NCI-H1694 treated with DMSO at 0.1 percent for 48 hours (cell line): ENCODE measurements at places on chromosomes 12 and 14.

DNA sequence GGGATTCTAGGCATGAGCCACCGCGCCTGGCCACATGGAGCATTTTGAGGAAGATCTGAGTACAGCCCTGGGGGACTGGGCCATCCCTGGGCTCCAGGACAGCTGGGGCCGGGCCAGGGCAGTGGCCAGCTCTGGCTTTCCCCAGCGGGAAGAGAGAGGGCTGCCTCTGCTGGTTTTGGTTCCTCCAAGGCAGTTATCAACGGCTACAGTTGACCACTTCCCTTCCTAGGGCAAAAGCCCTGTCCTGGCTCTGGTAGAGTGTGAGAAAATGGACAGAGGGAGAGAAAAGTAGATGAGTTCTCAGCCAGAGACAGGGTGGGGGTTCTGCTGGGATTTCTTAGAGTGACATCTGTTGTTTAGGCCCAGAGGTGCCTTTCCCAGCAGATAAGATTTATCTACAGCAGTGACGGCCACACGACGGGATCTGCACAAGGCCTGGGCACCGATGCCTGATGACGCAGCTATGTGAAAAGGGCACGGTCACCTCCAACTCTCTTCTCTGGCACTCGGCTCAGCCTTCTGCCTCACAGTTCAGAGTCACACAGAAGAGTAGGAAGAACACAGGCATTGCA lies 5.5 kb upstream of the HVCN1 start:
- no peak for DNase-seq

- DNase-seq, result peak; percentile 67
These were observed 120.5 kb downstream of the GCH1 start for GRCh38 chr14:54781961-54782750.

GRCh38 chr12:11753150-11753499 lies 103.7 kb downstream of the ETV6 start:
- DNase-seq, result no peak

DNA sequence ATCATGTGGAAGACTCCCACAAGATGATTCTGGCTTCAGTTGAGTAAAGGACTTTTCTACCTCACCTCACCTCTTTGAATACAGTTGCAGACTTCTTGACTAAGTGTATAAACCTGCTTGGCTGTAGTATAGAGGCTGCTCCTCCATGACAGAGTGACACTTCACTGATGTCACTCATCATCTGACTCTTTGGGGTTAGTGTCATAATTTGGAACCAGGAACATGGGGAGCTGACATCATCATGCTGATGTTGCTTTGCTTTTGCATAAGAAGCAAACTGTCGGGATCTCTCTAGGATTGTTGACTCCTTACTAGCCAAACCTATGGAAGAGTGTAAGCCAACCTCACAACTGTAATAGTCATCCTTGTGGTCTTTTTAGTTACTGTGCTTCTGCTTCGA lies 75.2 kb upstream of the PDZRN4 start:
- no peak for DNase-seq

DNA sequence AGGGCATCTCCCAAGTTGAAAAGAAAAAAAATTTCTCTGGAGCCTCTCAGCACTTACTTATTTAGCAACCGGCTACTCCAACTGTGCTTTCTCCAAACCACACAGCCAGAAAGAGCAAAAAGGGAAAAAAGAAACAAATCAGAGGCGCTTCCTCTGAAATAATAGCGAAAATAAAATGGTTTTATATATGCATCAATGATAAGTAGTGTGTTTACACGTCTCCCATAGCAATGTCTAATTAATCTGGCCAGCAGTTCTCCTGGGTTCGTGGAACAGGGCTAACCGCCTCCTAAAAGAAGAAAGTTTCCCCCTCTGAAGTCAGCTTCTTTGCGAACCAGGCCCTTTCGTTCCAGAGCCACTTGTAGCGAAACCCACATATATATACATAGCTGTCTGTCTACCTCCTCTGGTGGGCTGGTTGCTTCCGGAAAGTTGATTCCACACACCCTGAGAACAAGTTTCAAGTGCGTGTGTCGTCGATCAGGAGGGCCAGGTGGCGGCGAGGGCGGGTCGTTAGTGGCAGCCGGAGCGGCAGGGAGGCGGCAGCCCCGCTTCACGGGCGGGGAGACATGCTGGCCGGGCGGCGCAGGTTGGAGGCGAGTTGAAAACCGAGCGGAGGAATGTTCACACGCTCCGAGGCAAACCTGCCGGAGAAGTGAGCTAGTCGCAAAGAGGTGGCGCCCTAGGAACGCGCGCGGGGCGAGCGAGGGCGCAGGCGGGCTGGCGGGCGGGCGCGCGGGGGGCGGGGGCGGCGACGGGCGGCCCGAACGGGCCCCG lies 2.7 kb downstream of the PTHLH start:
- no peak for DNase-seq

DNA sequence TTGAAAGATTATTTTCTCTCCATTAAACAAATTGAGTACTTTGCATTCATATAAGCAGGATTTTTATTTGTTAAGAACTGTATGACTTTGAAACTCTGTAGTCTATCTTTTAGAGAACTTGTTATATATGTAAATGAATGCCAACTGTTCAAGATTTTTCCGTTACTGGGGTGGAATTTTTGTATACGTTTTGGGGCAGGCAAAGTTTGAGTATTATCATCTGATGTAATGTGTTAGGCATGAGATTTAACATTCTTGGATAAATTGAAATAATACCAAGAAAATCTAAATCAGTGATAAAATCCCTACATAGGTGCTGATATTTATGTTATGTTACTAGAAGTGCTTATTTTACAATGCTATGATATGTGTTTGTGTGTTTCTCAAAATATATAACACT lies 8.4 kb downstream of the CNOT2 start:
- DNase-seq, result no peak

- no peak for DNase-seq
These were observed 13.0 kb downstream of the ISCU start for GRCh38 chr12:108575199-108575912.

DNA sequence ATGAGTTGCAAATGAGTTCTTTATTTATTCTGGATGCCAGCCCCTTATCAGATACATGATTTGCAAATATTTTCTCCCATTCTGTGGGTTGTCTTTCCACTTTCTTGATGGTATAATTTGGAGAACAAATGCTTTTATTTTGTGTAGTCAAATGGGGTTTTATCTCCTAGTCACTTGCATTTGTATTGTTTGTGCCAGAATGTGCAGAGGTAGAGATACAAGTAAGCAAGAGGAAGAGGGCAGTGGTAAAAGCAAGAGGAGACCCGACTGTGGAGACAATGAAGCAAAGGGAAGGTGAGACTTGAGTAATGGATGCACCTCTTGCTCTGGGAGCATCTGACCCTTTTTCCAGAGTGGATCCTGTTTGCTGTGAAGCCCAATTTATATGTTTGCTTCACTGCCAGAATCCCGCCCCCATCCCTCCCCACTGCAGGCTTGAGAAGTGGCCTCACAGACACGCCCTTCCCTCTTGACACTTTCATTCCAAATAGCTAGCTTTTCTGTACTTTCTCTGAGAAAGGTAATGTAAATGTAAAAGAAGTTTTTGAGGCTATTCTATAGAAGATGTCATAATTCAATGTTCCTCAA lies 786 bp upstream of the PFKM start:
- DNase-seq, result no peak

DNA sequence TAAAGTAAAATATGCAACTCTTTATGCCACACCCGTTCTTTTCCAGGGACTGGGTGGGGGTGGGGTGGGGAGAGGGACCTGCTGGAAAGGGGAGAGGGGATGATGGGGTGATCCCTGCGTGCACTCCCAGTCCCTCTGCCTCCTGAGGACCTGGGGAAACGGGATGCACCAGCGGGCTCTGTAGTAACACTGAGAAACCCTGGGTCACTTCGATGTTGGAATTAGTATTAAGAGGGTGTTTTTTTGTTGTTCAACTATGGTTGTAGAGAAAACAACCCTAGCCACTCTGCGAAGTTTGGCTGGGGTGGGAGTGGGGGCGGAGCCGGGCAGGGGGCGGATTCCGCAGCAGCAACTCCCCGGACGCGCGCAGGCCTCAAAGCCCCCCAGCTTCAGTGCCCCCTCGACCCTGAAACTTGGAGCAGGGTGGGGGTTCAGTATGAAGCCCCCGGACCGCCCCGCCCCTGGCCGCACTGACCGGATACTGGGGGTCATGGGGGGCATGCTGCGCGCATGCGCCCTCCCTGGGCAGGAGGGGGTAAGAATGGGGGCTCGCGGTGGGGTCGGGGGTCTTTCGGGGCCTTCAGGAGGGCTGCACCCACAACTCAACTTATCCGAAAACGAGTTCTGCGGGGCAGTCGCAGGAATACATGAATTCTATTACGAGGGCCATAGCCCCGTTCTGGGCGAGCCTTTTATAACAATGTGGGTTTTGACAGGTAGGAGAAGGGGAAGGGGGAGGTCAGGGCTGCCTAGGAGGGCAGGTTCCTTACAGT lies 1.3 kb upstream of the ARHGEF25 start:
- DNase-seq, result no peak

GRCh38 chr14:102255401-102256190 lies 49.4 kb downstream of the MOK start:
- no peak for DNase-seq

GRCh38 chr14:85572845-85573244 lies 42.9 kb downstream of the FLRT2 start:
- no peak for DNase-seq

DNA sequence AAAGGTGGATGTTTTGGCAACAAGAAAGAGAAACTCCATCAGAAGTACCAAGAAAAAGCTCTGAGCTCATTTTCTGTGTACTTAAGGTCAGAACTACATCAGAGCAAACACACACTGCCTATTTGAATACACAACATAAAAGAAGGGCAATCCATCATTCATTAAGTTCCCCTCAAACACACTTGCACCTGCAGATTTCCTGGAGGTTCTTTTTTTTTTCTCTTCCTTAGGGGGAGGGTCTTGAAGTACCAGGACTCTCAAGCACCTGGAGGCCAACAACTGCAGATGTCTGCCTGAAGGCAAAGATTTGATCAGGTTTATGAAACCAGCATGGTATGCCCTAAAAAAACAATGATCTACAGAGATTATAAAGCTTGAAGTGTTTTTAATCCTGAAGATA lies 26.1 kb upstream of the PTHLH start:
- DNase-seq, result no peak

- no peak for DNase-seq
These were observed 922 bp downstream of the PTPRR start for GRCh38 chr12:70919597-70920035.

DNA sequence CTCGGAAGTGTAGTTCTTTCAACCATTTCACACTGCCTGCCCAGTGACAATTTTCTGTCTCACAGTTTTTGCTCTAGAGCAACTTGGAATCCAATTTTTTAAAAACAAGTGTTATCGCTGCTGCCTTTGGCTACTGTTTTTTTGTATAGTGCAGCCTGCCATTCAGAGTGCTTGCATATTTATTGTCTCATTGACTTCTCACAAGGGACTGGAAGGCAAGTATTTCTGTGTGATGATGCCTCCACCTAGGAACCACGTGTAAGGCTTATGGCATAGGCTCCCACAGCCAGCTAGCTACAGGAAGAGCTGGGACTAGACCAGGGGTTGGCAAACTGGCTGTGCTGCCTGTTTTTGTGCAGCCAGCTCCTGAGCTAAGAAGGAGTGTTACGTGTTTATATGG lies 903 bp downstream of the PARPBP start:
- no peak for DNase-seq

DNA sequence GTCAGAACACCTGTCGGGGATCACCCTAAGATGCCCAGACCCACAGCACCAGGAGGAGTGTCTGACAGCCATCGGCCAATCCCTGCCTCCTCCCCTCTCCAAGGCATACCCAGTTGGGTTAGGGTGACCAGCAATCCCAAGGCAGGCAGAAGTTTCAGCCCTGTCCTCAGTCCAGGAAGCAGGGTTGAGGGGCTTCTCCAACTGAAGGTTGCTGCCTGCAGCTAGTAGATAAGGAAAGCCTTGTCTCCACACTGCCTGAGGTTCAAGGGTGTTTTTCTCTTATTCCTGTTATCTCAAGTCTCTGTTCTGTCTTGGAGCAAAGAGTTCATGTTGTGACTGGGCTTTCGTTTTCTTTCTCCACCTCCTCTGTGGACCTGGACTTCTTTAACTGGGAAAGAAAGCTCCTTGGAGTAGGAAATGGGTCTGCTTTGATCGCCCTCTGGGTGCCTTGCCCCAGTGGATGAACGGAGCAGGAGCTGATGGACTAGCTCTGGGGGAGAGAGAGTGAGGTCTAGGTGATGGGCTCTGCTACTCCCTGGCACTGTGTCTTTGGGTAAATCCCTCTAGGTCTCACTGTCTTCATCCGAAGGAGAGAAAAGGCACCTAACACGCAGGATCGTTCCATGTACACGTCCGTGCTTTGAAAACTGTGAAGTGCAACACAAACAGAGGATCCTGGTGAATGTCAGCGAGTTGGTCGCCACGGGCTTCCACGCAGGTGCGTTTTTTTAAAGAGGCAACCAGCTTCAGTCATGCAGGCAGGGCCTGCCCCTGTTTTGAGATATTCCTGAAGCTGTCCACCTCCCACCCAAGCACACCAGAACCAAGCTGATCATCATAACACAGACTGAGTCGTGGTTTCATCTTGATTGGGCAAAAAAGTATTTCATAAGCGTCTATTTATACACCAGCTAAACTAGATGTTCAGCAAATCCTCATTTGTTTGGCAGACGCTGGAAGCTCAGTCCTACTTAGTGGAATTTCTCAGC lies 52.5 kb upstream of the FOXN3 start:
- DNase-seq, result no peak

- no peak for DNase-seq
These were observed 754 bp downstream of the ACSS3 start for GRCh38 chr12:81078469-81079196.

DNA sequence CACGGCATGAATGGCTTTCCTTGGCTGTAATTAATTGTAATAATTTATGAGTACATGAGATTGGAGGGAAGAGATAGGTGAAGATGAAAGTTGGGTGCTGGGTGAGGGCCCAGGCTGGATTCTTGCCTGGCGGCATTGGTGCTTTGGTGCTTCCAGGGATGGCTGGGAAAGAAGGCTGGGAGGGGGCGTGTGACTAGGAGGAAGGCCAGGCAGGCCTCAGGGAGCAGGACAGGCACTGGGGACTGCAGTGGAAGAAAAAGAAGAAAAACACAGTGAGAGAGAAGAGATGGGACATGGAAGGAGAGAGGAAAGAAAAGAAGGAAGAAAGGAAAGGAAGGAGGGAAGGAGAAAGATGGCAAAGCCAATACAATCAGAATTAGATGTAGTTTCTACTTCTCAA lies 3.7 kb downstream of the HOXC9 start:
- DNase-seq, result no peak

DNA sequence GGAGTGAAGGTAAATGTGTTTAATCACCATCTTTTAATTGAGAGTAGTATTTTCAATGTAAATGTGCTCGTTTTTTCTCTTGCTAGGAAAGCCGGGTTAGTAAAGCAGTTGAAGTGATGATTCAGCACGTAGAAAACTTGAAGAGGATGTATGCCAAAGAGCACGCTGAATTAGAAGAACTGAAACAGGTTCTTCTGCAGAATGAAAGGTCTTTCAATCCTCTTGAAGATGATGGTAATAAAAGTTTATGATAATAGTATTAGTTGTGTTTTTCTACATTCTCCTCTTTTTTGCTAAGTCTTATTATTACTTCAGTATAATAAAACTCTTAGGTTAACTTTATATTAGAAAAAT lies 93.9 kb downstream of the DNAI7 start:
- no peak for DNase-seq

GRCh38 chr14:65164825-65165135 lies 62.5 kb upstream of the MAX start:
- DNase-seq, result no peak

GRCh38 chr12:22275843-22276242 lies 58.7 kb downstream of the ST8SIA1 start:
- no peak for DNase-seq
